ENCODE measurements at places on chromosomes 13 and 19. TPM values are rescaled to one million over a fixed set of nuclear protein-coding genes. Genes with fewer than 3 reads are reported as not detected.
A peak's percentile ranks its signal among the peaks of the same experiment; 100 is the strongest.

Gene LATS2
- total RNA-seq: 40.1 TPM

Gene ZNF253
- total RNA-seq: 3.0 TPM

Gene ZNF471
- 3.9 TPM for total RNA-seq

Gene ZNF599
- 5.1 TPM for total RNA-seq

Gene CCDC70
- total RNA-seq: not detected

Gene CLEC17A
- not detected for total RNA-seq

Gene CEACAM8
- not detected for total RNA-seq

Gene ZNF99
- total RNA-seq: 0.41 TPM

DNA sequence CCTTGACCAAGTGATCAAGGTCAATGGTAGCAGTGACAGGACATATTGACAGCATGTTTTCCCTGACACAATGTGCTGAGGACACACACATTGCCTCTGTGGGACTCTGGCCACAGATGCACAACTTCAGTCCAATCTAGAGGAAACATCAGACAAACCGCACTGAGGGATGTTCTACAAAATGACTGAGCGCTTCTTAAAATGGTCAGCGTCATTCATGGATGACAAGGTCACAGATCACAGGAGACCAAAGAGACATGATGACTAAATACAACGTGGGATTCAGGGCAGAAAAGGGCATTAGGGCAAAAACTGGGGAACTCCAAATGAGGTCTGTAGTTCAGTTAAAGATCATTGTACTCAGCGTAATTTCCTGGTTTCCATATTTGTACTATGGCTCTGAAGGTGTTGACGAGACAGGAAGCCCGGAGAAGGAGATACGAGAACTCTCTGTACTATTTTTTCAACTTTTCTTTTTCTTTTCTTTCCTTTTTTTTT, 20.6 kb downstream of the PBX4 start:
- H3K27me3 ChIP-seq: no peaks in the 10 kb centered on the region
- H3K4me1 ChIP-seq: no peaks in the 10 kb centered on the region
- H3K36me3 ChIP-seq: no peaks in the 10 kb centered on the region
- DNase-seq: no peak
- H3K27ac ChIP-seq: no peak overlapping the region
- H3K4me3 ChIP-seq: no peak overlapping the region

GRCh38 chr19:51978882-51979281, 7.8 kb downstream of the ZNF350 start:
- no peak overlapping the region for H3K27ac ChIP-seq
- peaks cover 58% of the 10 kb centered on the region for H3K36me3 ChIP-seq
- no peaks in the 10 kb centered on the region for H3K4me1 ChIP-seq
- no peak for DNase-seq
- H3K27me3 ChIP-seq: no peaks in the 10 kb centered on the region

GRCh38 chr19:1649706-1650649, 2.4 kb downstream of the TCF3 start:
- no peak for DNase-seq
- no peaks in the 10 kb centered on the region for H3K36me3 ChIP-seq
- H3K4me3 ChIP-seq: peak overlapping the region; percentile 93
- H3K4me1 ChIP-seq: peaks cover 11% of the 10 kb centered on the region

DNA sequence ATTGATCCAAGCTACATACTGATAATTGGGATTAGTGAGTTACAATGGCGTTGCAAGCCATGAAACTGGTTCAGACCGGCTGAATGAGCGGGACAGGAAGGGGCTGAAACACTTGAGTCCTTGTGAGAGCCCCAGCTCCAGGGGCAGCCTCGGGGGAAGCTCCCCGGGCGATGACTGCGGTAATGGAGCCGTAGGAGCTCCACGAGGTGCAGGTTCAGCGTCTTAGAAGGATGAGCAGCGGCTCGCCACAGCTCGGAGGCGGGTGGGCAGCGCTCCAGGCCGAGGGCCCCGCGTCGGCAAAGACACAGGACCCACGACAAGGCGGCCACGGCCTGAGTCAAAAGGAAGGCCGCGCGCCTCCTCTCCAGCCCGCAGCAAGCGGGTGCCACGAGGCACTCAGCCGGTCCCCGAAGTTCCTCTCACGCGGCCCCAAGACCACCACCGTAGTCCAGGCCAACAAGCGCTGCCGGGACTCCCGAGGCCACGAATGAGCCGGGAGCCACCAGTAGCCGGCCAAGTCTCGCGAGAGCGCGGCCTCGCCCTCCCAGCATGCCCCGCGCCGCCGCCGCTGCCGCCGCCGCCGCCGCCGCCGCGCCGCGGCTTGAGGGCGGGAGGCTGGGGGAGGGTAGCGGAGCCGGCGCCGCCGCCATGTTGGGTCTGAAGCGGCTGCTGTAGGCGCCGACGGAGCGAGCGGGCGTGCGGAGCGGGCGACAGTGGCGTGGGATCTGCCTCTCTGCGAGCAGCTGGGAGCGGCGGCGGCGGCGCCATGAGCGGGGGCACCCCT, at the start of gene LSM14A:
TSS of gene LSM14A (plus strand) at position 628 of the 784 bp plus-strand sequence. CDS start at position 767, 139 bp downstream.
- no peaks in the 10 kb centered on the region for H3K27me3 ChIP-seq
- H3K36me3 ChIP-seq: no peaks in the 10 kb centered on the region
- peak; percentile 68 for DNase-seq
- peaks cover 39% of the 10 kb centered on the region for H3K4me1 ChIP-seq
- H3K4me3 ChIP-seq: peak within 1 kb of the TSS; percentile 89
- H3K27ac ChIP-seq: peak within 1 kb of the TSS; percentile 98

- H3K27ac ChIP-seq: no peak overlapping the region
- no peaks in the 10 kb centered on the region for H3K36me3 ChIP-seq
- no peaks in the 10 kb centered on the region for H3K4me1 ChIP-seq
- no peak for DNase-seq
- H3K27me3 ChIP-seq: no peaks in the 10 kb centered on the region
These were observed 31.2 kb downstream of the CEBPG start for GRCh38 chr19:33404506-33405253.

DNA sequence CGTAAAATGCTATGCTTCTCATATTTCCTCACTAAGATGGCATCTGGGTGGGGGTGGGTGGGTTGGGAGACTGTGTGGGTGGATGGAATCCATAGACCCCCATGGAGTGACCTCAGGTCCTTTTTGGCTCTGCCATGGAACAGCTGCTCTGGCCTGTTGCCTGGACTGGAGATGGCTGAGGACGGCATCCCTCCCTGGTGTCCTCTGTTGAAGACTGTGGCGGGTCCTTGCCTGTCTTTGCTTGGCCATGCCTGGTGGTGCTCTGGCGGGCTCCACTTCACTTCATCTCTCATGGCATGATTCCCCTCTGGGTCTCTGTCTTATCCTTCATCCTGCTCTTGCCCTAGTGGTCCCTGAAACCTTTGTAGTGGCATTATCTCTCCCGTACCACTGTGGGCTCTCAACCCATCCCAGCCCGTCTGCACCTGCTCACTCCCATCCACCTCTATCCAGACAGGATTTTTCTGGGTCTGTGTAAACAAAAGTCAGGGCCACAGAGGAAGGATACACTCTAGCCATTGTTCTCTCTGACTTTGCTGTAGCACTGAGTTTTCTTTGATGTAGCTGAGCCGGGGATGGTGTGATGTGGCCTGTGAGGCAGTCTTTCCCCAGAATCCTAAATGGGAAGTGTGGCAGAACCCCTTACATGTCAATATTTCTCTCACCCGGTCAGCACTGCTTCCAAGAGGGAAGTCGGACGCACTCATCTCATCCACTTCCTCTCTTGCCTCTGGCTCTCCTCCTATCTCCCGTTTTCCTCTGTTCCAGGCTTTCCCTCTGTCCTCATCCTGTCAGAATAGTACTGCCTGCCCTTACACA, 36.1 kb downstream of the WDFY2 start:
- no peak for DNase-seq
- H3K27ac ChIP-seq: peak overlapping the region; percentile 32
- peak overlapping the region; percentile 20 for H3K4me3 ChIP-seq
- no peaks in the 10 kb centered on the region for H3K27me3 ChIP-seq

- peaks cover 9% of the 10 kb centered on the region for H3K36me3 ChIP-seq
- no peaks in the 10 kb centered on the region for H3K27me3 ChIP-seq
- DNase-seq: peak; percentile 57
- peaks cover 3% of the 10 kb centered on the region for H3K4me1 ChIP-seq
- peak overlapping the region; percentile 11 for H3K27ac ChIP-seq
These were observed 98.9 kb downstream of the ESD start for GRCh38 chr13:46698014-46698413.

DNA sequence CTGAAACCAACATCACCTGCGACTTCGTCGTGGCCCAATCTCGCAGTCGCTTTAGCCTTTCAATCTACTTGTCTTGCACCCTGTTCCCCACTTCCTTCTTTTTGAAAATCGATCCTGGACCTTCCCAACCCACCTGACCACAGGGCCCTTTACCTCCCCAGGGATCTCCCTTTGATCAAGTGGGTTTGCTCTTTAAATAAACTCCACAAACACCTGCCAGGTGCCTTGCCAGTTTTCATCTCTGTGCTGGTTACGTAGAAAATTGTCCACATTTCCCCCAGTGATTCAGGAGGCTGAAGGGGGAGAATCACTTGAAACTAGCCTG, 14.5 kb upstream of the RAB20 start:
- no peak overlapping the region for H3K27ac ChIP-seq
- no peak overlapping the region for H3K4me3 ChIP-seq
- no peaks in the 10 kb centered on the region for H3K4me1 ChIP-seq
- no peaks in the 10 kb centered on the region for H3K36me3 ChIP-seq
- DNase-seq: no peak

GRCh38 chr13:109818886-109819285, 32.5 kb upstream of the IRS2 start:
- DNase-seq: no peak
- H3K27me3 ChIP-seq: no peaks in the 10 kb centered on the region
- H3K4me1 ChIP-seq: no peaks in the 10 kb centered on the region
- H3K36me3 ChIP-seq: no peaks in the 10 kb centered on the region

DNA sequence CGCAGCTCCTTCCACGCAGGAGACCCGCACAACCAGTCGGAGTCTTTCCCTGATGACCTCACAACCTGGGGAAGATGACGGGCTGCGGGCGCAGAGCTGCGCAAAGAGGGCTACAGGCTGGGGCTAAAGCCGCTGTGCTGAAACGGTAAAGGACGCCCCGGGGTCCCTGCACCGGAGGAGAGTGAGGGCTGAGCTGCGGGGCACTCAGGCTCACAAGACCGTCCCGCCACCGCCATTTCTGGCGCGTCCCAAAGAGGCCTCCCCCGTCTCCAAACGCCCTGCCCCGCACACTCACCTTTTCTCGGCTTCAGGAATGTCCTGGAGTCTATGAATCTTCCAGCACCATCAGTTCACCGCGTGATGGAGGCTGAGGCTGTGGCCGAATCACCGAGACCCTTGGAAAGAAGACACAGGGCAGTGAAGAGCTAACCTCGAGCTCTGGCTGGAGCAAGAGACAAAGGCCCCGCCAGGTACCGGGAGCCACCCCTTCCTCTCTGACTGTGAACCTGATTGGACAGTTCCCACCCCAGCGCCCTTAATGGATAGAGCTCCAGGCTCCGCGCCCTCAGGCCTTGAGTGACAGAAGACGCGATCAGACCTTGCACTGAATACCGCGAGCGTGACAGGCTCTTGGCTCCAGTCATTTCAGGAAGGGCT, 41.8 kb upstream of the ZNF429 start:
- H3K4me3 ChIP-seq: peak overlapping the region; percentile 57
- H3K36me3 ChIP-seq: no peaks in the 10 kb centered on the region
- no peaks in the 10 kb centered on the region for H3K4me1 ChIP-seq
- no peak overlapping the region for H3K27ac ChIP-seq
- DNase-seq: no peak
- H3K27me3 ChIP-seq: no peaks in the 10 kb centered on the region

DNA sequence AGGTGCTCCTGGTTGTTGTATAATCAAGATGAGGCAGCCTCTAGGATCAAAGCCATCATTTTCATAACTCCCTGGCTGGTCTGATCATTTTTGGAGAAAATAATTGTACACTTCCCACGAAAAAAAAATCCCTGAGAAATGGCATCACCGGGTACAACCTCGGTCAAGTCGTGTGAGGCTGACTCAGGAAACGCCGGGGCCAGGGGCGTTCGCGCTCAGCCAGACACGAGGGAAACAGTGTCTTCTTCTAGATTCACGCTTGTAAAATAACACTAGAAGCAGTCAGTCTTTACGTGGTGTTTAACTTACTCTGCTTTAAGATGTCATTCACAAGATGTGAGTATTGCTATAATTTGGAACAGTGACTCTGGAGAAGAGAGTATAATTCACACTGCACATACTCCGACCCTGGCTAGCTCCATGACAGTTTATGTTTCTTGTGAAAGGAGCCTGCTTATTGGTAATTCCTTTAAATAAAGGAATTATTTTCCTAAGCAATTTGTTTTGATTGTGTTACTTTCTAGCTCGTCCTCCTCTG, 109.0 kb upstream of the SOX1 start:
- H3K4me3 ChIP-seq: no peak overlapping the region
- no peaks in the 10 kb centered on the region for H3K4me1 ChIP-seq
- no peak for DNase-seq
- no peaks in the 10 kb centered on the region for H3K36me3 ChIP-seq

- H3K4me1 ChIP-seq: peaks cover 20% of the 10 kb centered on the region
- DNase-seq: peak; percentile 1
- H3K27ac ChIP-seq: no peak overlapping the region
- H3K27me3 ChIP-seq: no peaks in the 10 kb centered on the region
- H3K36me3 ChIP-seq: peaks cover 28% of the 10 kb centered on the region
These were observed 7.3 kb upstream of the C13orf46 start for GRCh38 chr13:113981194-113981605.

DNA sequence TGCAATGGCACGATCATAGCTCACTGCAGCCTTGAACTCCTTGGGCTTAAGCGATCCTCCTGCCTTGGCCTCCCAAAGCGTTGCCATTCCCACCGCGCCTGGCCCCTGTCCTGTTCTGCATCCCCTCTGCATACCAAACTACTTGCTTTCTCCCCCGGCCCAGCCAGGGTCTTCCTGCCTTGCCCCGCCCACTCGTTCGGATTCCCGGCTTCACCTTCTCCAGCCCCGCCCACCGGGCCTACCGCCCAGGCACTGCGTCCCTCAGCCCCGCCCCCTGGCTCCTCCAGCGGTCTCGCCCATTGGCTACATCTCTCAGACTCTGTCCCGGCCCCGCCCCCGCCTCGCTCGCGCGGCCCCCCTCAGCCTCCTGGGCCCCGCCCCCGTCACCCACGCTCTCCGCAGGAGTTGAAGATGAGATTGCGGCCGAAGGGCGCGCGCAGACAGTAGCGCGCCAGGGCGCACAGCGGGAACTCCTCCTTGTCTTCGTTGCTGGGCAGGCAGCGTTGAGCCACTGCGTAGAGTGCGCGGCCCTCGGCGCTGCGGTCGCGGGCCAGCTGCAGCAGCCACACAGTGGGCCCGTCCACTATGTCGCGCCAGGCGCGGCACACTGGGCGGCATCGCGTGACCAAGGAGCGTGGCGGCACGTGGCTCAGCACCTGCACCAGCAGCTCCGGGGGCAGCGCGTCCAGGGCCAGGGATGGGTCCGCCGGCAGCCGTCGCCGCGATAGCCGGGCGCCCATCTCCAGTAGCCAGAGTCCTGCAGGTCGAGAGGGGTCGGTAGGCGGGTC, 19.0 kb downstream of the MRPS12 start:
- H3K4me1 ChIP-seq: no peaks in the 10 kb centered on the region
- no peak overlapping the region for H3K27ac ChIP-seq
- peak; percentile 52 for DNase-seq
- peak overlapping the region; percentile 60 for H3K4me3 ChIP-seq
- no peaks in the 10 kb centered on the region for H3K27me3 ChIP-seq

DNA sequence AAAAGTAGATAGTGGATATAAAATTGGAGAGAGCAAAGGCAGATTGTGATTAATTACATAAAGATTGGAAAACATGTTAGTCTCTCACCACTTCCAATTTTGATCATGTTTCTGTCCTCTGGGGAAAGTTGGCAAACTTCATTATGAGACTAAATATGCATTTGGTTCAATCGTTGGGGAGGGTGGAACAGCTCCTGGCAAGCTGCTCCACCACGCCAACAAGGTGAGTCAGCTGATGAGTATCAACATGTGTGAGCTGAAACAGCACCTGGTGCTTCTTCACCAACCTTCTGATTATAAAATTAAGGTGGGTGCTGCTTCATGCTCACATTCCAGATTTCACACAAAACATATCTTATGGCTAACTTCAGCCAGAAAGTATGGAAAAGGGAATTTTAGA, 1784.6 kb downstream of the SLITRK5 start:
- no peaks in the 10 kb centered on the region for H3K36me3 ChIP-seq
- no peak for DNase-seq
- H3K27ac ChIP-seq: no peak overlapping the region
- no peaks in the 10 kb centered on the region for H3K4me1 ChIP-seq

All from thoracic aorta (tissue), 2 donors.